ENCODE measurements at places on chromosomes 16 and 17.

DNA sequence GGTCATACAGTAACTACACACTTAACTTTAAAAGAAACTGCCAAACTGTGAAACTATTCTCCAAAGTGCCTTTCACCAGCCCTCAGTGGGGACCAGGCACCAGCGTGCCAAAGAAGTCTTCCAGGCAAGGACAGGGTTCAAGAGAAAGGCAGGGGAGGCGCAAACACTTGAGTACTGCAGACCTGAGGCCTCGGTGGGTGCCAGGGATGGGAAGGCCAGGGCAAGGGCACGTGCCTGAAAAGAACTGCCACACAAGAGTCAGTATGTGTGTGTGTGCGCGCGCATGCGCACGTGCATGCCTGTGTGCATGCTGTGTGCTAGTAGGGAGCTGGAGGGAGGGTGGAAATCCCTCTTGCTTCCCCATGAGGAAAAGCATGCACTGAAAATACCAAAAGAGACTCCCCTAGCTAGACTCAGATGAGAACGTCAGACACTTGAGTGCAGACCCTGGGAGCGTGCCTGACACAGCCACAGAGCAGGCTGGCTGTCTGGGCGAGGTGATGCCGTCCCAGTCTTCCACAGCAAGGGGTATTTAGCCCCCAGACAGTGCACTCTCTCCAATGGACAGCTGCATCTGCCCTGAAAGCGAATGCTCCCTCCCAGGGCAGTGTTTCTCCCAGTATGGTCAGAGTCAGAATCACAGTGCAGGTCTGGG, 40.1 kb upstream of the GSG1L start:
- H3K27me3 ChIP-seq: peaks cover 4% of the 10 kb centered on the region
- no peak overlapping the region for H3K4me3 ChIP-seq
- no peaks in the 10 kb centered on the region for H3K4me1 ChIP-seq
- DNase-seq: no peak
- peaks cover 25% of the 10 kb centered on the region for H3K36me3 ChIP-seq

GRCh38 chr16:62392698-62393097, 356.5 kb upstream of the CDH8 start:
- no peaks in the 10 kb centered on the region for H3K27me3 ChIP-seq
- no peak overlapping the region for H3K27ac ChIP-seq
- H3K4me1 ChIP-seq: no peaks in the 10 kb centered on the region

GRCh38 chr16:51510416-51510815, 359.3 kb upstream of the SALL1 start:
- H3K4me1 ChIP-seq: no peaks in the 10 kb centered on the region
- H3K4me3 ChIP-seq: no peak overlapping the region
- no peaks in the 10 kb centered on the region for H3K27me3 ChIP-seq
- H3K36me3 ChIP-seq: no peaks in the 10 kb centered on the region
- DNase-seq: no peak
- H3K27ac ChIP-seq: no peak overlapping the region

DNA sequence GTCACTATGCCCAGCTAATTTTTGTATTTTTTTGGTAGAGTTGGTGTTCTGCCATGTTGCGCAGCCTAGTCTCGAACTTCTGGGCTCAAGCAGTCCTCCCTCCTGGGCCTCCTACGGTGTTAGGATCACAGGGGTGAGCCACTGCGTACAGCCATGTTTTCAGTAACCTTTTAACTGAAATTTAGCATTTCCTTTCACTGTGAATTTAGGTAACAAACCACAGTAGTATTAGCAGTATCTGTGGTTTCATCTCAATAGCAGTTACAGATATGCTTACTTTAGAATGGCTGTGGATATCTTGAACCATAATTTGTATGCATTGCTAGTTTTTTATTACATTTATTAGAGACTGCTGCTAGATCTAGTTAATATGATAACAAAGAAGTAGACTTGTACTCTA, 4.3 kb upstream of the RANGRF start:
- peaks cover 4% of the 10 kb centered on the region for H3K27me3 ChIP-seq
- H3K36me3 ChIP-seq: no peaks in the 10 kb centered on the region
- H3K27ac ChIP-seq: no peak overlapping the region
- no peak for DNase-seq

DNA sequence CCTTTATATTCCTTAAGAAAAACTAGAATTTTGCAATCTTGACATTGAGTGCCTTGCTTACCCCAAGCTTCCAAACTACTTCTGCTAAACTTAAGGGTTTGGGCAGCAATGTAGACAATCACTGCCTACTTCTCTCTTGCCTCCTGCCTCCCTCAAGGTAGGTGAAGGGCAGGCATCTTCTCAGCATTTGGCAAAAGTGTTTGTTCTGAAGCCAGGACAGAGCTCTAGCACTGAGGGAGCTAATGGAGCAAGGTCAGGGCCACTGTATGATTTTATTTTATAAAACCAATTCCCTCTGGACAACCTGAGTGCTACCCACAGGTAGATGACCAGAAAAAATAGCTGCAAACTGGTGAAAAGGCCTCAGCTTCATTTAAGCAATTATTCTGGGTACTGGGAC, 111.8 kb downstream of the IRX3 start:
- H3K4me1 ChIP-seq: no peaks in the 10 kb centered on the region
- DNase-seq: no peak
- H3K4me3 ChIP-seq: no peak overlapping the region
- no peak overlapping the region for H3K27ac ChIP-seq
- peaks cover 7% of the 10 kb centered on the region for H3K27me3 ChIP-seq

GRCh38 chr16:67667453-67667816, 821 bp downstream of the C16orf86 start:
- H3K4me3 ChIP-seq: peak overlapping the region; percentile 87
- peaks cover 11% of the 10 kb centered on the region for H3K4me1 ChIP-seq
- H3K27ac ChIP-seq: no peak overlapping the region
- DNase-seq: no peak
- H3K27me3 ChIP-seq: no peaks in the 10 kb centered on the region

- H3K4me3 ChIP-seq: peak overlapping the region; percentile 81
- peak; percentile 77 for DNase-seq
- peaks cover 14% of the 10 kb centered on the region for H3K27me3 ChIP-seq
- peaks cover 80% of the 10 kb centered on the region for H3K4me1 ChIP-seq
Measured at GRCh38 chr17:40560592-40561293, 4.5 kb downstream of the CCR7 start.

DNA sequence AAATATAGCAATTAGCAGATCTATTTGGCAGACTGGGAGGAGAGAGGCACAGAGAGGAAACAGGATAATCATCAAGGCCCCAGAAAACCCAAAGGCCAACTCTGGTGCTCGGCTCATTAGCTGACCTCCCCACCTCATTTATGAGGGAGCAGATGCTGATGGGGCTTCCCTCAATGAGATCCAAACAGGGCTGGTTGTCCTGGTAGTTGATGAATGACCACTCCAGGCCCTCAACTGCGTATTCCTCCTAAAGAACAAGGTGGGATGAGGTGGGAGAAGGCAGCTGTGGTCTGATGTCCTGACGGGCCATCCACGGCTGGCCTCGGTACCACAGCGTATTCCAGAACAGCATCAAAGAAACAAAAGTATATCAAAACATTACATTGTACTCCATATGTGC, 20.8 kb downstream of the ZNHIT3 start:
- DNase-seq: no peak
- no peaks in the 10 kb centered on the region for H3K4me1 ChIP-seq
- H3K4me3 ChIP-seq: no peak overlapping the region
- H3K27me3 ChIP-seq: peaks cover 2% of the 10 kb centered on the region
- no peaks in the 10 kb centered on the region for H3K36me3 ChIP-seq
- no peak overlapping the region for H3K27ac ChIP-seq

DNA sequence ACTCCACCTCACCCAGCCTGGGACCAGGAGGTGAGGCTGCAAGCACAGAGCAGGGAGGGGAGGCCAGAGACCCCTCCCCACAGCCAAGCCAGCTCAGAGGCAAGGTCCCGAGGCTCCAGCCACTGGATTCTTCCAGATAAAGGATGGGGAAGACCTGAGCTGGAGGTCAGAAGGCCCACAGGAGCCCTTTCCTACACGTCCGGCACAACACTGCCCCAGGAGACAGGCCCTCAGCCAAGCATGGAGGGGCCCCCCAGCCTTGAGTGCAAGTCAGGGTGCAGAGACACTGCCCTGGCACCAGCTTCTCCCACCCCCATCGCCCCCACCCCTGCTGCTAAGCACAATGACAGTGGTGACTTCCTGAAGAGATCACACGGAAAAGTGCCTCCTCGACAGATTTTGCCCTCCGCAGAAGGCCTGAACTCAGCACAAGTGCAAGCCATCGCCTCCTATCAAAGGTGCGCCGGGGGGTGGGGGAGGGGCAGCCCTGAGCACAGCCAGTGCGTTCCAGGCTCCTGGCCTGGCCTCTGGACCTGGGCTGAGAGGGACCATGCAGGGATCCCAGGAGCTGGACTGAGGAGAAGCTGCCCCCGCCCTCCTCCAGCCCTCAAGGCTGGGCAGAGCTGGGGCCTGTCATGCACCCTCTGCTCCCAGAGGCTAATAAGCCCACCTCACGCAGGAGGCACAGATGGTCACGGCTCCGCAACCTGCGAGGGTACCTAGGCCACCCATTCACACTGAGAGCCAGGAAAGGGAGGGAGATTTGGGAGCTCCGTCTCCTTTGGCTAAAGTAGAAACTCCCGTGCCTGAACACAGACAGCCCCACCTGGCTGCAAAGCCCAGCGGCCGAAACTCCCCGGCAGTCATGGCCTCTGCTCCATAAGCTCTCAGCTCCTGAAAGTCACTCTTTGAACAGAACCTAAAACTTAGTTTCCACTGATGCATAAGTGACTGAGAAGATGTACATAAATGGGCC, 2.7 kb downstream of the MAFG start:
- no peak for DNase-seq
- H3K4me3 ChIP-seq: peak overlapping the region; percentile 81
- H3K4me1 ChIP-seq: peaks cover 7% of the 10 kb centered on the region
- no peak overlapping the region for H3K27ac ChIP-seq

DNA sequence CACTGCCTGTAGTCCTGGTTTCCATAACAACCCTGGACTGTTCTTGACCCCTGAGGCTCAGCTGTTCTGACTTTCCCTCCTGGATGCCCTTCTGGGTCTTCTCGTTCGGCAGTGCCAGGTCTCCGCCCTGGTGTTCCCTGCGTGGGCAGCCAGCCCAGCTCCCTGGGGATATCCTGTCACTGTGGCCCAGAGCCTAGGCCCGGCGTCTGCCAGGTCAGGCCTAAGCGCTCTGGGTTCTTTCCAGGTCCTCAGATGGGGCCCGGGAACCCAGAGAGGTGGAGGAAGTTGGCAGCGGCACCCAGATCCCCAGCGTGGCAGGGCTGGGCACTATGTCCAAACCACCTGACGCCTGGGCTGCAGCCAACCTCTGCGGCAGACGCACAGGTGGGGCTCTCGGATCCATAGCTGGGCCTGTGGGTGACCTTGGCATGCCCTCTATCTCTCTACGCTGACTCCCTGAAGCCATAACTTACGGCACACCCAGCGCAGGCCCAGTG, 12.5 kb upstream of the ATP2A3 start:
- no peak overlapping the region for H3K27ac ChIP-seq
- H3K36me3 ChIP-seq: peaks cover 3% of the 10 kb centered on the region
- H3K27me3 ChIP-seq: peaks cover 4% of the 10 kb centered on the region
- H3K4me1 ChIP-seq: peaks cover 23% of the 10 kb centered on the region
- no peak for DNase-seq
- H3K4me3 ChIP-seq: no peak overlapping the region

- DNase-seq: peak; percentile 71
- no peaks in the 10 kb centered on the region for H3K4me1 ChIP-seq
- no peaks in the 10 kb centered on the region for H3K27me3 ChIP-seq
- H3K27ac ChIP-seq: no peak overlapping the region
Measured at GRCh38 chr16:69150146-69150865, 17.9 kb downstream of the UTP4 start.

- peaks cover 8% of the 10 kb centered on the region for H3K36me3 ChIP-seq
- peak overlapping the region; percentile 85 for H3K27ac ChIP-seq
- peaks cover 2% of the 10 kb centered on the region for H3K27me3 ChIP-seq
- no peak for DNase-seq
Measured at GRCh38 chr16:89687092-89687940, 827 bp downstream of the CDK10 start.

- no peak overlapping the region for H3K4me3 ChIP-seq
- H3K27ac ChIP-seq: no peak overlapping the region
- H3K4me1 ChIP-seq: no peaks in the 10 kb centered on the region
- DNase-seq: no peak
Measured at GRCh38 chr17:70053241-70054234, 21.5 kb upstream of the KCNJ16 start.

GRCh38 chr17:17347234-17347955, 44.2 kb downstream of the NT5M start:
- no peak overlapping the region for H3K27ac ChIP-seq
- H3K4me1 ChIP-seq: no peaks in the 10 kb centered on the region
- H3K36me3 ChIP-seq: no peaks in the 10 kb centered on the region
- no peak overlapping the region for H3K4me3 ChIP-seq
- no peaks in the 10 kb centered on the region for H3K27me3 ChIP-seq

- no peak overlapping the region for H3K27ac ChIP-seq
- H3K4me1 ChIP-seq: no peaks in the 10 kb centered on the region
- H3K36me3 ChIP-seq: no peaks in the 10 kb centered on the region
- no peak for DNase-seq
- H3K4me3 ChIP-seq: no peak overlapping the region
Measured at GRCh38 chr16:86922311-86922710, 344.0 kb downstream of the FOXL1 start.

- H3K27me3 ChIP-seq: peaks cover 3% of the 10 kb centered on the region
- no peaks in the 10 kb centered on the region for H3K36me3 ChIP-seq
- H3K27ac ChIP-seq: no peak overlapping the region
- DNase-seq: peak; percentile 55
- H3K4me3 ChIP-seq: no peak overlapping the region
Measured at GRCh38 chr16:69123910-69124309, 8.5 kb downstream of the CHTF8 start.

GRCh38 chr16:69566240-69566980, 644 bp downstream of the NFAT5 start:
- peak overlapping the region; percentile 94 for H3K27ac ChIP-seq
- no peaks in the 10 kb centered on the region for H3K36me3 ChIP-seq
- H3K4me3 ChIP-seq: peak overlapping the region; percentile 95
- peaks cover 65% of the 10 kb centered on the region for H3K4me1 ChIP-seq
- H3K27me3 ChIP-seq: peaks cover 8% of the 10 kb centered on the region
- peak; percentile 54 for DNase-seq

- H3K27ac ChIP-seq: no peak overlapping the region
- peaks cover 2% of the 10 kb centered on the region for H3K27me3 ChIP-seq
- H3K36me3 ChIP-seq: no peaks in the 10 kb centered on the region
- no peaks in the 10 kb centered on the region for H3K4me1 ChIP-seq
- no peak for DNase-seq
- H3K4me3 ChIP-seq: no peak overlapping the region
Measured at GRCh38 chr17:15031975-15032374, 233.2 kb downstream of the PMP22 start.
